Activated CD4-positive, alpha-beta T cell treated with anti-CD3 and anti-CD28 coated beads, Interleukin-2, Interleukin-6, amounts not matched to agents 100 ng/mL and 50 ng/mL, durations not matched to agents 16 hours and 8 hours (primary cell): ENCODE measurements at places on chromosomes 3 and 15.

- DNase-seq: peak; percentile 67
Measured at GRCh38 chr15:82999905-83000671, 11.4 kb downstream of the C15orf40 start.

GRCh38 chr3:129587566-129588210 is 18.8 kb downstream of the PLXND1 start:
- no peak for DNase-seq

DNA sequence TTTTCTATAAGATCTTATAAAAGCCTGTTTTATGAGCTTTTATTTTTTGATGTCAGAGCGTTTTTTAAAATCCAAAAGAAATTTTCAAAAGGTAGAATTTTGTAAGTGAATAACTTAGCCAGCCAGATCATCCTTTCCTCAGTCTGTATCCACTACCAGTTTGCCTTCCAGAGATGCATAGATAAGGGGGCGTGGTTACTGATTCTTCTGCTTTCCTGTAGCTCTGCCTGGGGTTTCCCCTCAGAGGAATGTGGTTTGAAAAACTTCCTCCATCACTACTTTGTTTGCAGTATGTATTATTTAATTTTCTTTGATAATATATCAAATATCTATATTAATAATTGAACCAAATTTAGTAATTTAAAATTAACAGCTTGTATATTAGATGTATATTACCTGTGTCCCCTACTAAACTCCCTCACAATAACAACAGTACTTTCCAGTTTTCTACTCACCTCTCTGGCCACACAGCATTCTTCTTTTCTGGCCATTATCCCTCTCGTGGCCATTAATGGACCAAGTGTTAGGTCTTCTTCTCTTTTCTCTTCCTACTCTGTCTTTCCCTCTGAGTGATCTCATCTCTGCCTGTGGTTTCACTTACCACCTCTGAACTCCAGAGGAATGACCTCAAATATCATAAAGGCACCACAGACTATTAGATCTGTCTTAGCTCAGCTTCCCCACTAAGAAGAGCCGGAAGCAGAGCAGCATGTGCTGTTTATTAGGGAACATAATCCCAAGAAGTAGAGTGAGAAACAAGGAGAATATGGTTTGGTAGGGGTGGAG is 239.7 kb downstream of the UBE2E2 start:
- DNase-seq: peak; percentile 50

- no peak for DNase-seq
Measured at GRCh38 chr3:194941360-194941955, 255.8 kb downstream of the FAM43A start.

GRCh38 chr3:161412123-161412522 is 40.8 kb upstream of the SPTSSB start:
- no peak for DNase-seq

GRCh38 chr3:22691407-22691806 is 511.7 kb upstream of the UBE2E2 start:
- no peak for DNase-seq

- DNase-seq: no peak
Measured at GRCh38 chr15:30030345-30030744, 52.4 kb upstream of the GOLGA8J start.

DNA sequence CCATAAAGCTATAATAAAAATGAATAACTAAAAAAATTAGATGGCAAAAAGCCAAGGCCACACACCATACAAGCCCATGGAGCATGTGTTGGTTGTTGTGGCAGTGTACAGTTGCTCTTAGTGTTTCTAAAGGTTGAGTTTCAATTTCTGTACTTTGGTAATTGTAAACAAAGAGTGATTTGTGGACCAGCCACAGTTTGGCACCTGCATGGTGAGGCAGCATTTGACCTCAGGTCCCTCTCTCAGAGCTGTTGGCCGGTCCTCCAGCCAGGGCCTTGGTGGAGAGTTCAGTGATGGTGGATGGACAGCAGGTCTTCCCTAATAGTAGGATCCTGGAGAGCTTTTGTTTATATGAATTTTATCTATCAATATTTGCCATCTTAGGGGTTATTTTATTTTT is 5.6 kb downstream of the ACAD9 start:
- no peak for DNase-seq

DNA sequence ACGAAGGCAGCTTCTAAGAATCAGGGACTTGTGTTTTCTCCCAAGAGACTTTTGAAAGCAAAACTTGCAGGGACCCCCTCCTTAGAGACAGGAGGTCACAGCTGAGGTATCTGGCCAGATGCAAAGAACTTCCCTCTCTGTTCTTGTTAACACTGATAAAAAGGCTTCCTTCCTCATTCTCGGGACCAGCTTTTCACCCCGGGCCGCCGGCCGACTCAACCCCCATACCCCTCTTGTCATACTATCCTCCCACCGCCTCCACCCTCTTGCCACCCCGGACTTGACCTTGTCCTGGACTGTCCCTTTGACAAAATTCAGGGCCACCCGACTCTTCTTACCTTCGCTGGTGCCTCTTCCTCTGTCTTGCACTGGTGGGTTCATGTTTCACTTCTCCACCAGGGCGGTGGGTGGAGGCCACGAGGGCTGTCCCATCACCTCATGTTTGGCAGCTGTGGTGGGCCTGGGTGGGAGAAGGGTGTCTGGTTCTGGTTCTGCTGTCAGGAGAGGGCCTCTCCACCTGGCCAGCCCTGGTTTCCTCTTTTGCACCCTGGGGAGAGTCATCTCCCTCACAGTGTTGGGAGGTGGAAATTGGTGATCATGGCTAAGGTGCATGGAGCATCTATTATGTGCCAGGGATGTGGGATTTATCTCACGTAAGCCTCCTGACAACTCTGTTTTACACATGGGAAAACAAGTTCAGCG is 32.5 kb downstream of the BHLHE40 start:
- no peak for DNase-seq

GRCh38 chr3:114319453-114319852 is 25.6 kb downstream of the TIGIT start:
- DNase-seq: no peak

DNA sequence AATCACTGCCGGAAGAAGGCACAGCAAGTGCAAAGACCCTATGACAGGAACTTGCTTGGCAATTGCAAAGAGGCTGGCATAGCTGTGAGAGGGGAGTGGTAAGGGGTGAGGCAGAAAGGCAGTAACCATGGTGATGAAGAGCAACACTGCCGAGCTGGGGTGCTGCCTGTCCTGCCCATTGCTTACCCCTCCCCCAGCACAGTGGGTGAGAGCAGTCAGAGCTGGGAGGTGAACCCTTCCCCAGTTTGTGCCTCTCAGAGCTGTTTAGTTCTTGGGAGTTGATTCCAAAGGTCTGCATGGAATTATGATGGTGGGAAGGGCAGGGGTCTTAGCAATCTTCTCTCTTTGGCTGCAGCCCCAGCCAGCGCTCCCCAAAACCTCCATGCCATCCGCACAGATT is 8.8 kb downstream of the TYRO3 start:
- no peak for DNase-seq

DNA sequence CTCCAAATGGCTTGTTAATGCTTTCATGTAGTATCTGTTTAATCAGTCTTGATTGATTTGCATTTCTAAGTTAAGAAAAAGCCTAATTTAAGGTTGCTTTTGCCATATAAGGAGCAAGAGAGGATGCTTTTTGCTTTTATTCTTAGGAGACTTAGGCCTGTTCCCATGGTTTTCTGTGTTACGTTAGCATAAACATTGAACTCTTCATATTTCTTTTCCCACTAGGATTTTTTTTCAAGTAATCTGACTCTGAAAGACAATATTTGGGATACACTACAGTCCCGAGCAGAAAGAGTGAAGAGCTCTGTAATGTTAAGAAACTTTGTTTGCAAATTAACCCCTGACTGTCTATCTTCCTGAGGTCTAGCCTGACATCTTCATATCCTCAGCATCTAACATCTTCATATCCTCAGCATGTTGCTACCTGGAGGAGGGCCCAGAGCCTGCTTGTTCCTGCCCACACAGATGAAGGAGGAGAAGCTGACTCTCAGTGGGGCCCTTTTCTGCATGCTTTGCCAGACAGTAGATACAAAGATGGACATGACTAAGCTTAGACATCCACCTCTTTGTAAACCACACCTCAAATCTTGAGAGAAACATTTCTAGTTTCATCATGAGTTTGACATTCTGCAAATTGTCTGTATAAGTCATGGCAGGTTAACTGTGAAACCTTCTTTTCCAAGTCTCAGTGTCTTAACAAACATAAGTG is 86.2 kb upstream of the COL6A5 start:
- no peak for DNase-seq

DNA sequence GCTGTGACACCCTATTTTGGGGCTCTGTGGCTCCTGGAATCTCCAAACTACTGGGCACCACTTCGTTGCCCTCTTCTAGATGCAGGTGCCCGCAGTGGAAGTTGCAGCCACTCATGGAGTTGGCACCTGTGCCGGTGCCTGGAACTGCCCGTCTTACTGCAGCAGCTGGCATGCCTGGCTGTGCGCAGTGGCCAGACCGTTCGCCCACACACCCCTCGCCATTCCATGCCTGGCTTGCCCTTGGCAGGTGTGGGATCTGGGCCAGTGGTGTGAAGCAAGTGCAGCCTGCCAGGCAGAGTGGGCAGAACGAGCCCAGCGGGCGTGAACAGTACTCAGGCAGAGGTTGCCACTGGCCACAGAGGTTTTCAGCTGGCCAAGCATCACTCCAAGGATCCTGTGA is 1286.7 kb downstream of the ROBO1 start:
- no peak for DNase-seq

GRCh38 chr3:131960324-131960723 is 74.5 kb downstream of the CPNE4 start:
- no peak for DNase-seq

DNA sequence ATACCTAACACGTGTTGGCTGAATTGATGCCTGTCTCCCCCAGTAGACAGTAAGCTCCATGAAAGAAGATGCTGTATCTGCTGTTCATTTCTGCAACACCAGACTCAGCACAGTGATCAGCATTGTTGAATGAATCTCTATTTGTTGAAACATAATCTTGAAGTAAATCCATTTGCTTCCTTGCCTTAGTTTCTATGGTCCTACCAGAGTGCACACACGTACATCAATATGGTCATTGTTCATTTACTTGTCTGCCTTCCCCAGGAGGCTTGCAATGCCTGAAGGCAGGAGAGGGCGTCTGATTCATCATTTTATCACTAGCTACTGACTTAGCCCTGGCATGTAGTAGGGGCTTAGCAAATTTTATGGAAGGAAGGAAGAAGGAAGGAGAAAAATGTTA is 19.2 kb downstream of the RBP2 start:
- DNase-seq: no peak

- no peak for DNase-seq
Measured at GRCh38 chr3:10748040-10748439, 68.0 kb upstream of the SLC6A11 start.

DNA sequence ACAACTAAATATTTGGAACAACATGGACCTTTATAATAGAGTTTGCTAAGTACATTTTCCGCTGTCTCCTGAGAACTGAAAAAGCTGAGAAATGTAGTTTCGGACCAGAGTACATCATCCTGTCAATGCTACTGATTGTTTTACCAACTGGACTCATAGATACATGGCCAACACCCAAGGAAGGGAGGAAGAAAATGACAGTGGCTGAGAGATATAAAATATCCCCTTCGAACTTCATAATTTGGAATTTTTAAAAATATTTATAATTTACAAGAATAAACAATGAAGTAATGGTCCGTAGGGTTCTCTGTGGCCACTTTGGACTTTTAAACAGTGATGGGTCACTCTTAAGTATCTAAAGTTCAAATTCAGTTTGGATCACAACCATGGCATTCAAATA is 1042.7 kb downstream of the MCTP2 start:
- no peak for DNase-seq

DNA sequence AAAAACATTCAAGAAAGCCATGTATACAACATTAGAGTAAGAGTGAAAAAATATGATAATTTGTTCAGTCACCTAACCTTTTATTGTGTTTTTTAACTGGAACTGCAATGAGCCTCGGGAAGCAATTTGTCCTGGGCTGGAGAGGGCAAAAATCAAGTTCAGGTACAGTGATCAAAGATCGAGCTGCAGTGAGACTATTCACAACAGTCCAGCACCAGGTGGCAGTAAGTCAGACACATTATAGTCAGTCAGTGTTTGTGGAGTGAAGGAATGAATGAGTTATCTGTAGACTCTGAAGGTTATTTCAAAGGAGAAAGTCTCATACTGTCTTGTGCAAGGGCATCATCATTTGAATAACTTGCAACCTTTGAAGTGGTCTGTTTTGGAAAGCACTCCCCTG is 116.6 kb downstream of the CHDH start:
- no peak for DNase-seq

GRCh38 chr3:53533472-53533871 is 39.1 kb downstream of the CACNA1D start:
- no peak for DNase-seq

GRCh38 chr3:28972921-28973320 is 307.9 kb upstream of the RBMS3 start:
- DNase-seq: no peak

DNA sequence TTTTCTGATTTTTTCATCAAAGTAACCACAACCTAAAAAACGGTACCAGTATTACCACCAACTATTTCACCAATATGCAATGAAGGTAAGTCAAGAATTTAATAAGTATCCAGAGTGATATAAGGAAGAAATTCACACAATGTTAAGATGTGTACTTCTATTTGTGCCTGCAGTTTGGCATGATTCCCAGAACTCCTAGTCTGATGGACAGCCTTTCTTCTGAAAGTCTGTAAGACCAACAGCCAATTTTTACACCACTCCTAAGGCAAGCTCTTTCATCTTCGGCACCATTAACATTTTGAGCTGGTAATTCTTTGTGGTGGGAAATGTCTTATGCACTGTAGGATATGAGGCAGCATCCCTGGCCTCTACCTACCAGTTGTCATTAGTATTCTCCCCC is 108.3 kb downstream of the VPS13C start:
- no peak for DNase-seq

DNA sequence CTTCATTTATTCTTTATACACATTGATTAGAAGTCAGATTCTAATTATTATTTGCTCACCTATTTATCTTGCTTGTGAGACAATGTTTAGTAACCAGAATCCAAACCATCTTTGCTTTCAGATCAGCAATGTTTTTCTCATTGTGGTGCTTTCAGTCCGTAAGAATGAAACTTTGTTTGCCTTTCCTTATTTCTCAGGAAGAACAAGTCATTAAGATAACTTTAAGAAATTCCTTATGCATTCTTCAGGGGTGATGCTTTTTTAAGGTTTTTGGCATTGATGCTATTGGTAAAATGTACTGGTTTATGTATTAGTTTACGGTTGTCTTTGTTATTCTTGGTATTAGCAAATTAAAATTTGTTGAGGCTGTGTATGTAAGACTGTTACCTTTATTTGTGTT is 120.8 kb upstream of the POU1F1 start:
- DNase-seq: no peak

- no peak for DNase-seq
Measured at GRCh38 chr3:120172070-120172469, 77.8 kb upstream of the GSK3B start.

DNA sequence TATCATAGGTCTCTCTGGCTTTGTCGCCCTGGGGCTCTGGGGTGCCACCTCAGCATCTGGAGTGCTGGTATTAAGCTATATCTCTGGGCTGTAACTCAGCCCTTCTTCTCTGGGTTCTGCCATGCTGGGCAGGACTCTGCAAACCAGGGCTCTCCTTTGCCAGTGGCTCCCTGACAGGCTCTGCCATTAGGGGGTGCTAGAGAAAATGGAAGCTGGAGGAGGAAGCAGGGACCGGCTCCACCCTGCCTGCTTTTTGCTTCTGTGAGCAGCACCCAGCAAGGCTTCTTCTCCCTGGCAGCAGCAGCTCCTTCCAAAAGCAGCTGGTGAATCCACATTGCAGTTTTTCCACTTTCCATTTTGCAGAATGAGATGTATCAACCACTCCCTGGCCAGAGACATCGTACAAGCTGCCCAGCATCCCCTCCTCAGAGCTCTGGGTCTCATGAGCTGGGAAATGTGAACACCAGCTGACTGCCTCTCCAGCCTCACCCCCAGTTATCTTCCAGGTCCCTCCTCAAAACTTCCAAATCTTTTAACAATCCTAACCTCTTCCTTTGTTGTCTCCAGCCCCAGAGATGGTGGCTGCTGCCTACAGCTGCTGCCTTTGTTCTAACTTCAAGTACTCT is 165.0 kb downstream of the ABHD5 start:
- DNase-seq: peak; percentile 65
